ENCODE measurements at places on chromosomes 4 and X.
A peak's percentile ranks its signal among the peaks of the same experiment; 100 is the strongest.

DNA sequence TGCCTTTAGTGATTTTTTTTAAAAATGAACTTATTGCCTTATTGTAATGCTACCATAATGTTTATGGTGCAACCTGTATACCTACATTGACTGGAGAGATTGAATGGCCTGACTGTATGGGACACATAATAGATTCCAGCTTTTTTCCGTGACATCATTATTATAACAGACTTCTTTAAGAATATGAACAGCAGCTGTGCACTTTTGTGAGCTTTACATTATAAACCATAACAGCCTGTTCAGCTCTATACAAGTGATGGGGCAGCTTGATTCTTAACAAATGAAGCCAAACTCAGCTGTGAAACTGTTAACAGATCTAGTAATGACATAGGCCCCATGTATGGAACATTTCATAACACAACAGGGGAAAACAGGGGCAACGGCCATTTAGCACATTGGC, 187.0 kb downstream of the BMPR1B start:
- DNase-seq = no peak

GRCh38 chrX:16160729-16161128, 6.6 kb upstream of the MAGEB17 start:
- DNase-seq = no peak

- peak; percentile 12 for DNase-seq
Observed at GRCh38 chr4:7335344-7336066, 99.2 kb downstream of the PSAPL1 start.

- DNase-seq = no peak
Observed at GRCh38 chr4:24032371-24032989, 142.6 kb upstream of the PPARGC1A start.

GRCh38 chr4:100106982-100107381, 83.3 kb downstream of the DDIT4L start:
- DNase-seq = no peak

DNA sequence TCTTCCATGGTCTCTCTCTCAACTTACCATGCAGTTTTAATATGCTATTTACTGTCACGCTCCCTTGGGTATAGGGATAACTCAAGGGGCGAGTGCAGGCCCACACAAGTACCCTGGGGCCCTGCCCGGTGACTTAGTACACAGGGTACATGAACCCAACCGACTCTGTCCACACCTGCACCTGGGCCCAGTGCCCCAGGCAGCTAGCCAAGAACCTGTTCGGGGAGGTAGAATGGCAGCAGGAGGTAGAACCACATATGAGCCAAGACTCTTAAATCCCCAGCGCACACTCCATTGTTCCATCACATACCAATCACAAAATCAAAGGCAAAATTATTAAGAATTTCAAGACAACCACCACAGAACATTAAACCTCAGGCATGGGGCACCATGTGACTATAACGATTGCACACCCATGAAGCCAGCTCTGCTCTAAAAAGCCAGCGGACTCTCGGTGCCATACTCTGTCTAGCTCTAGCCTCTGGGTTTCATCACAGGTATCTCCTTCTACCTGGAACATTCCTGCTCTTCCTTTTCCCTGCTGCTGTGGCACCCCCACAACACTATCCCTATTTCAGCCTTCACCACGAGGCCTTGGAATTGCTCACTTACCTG, 14.6 kb downstream of the PHF8 start:
- no peak for DNase-seq

DNA sequence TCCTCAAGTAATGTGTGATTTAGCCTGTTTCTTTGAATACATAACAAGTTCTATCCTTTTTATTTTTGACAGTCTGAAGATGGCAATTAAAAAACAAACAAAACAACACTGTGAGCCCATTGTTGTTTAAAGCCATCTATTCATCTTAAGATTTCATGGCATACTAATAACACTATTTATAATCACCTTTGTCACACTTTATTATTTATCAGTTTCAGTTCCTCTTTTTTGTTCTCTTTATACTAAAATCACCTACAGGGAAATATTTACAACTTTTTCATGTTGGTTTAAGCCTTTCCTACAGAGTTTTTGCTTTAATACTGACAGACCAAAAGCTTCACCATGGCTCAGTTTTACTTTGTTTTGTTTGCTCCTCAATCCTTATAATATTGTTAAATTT, 247.4 kb upstream of the CTSO start:
- DNase-seq = no peak

DNA sequence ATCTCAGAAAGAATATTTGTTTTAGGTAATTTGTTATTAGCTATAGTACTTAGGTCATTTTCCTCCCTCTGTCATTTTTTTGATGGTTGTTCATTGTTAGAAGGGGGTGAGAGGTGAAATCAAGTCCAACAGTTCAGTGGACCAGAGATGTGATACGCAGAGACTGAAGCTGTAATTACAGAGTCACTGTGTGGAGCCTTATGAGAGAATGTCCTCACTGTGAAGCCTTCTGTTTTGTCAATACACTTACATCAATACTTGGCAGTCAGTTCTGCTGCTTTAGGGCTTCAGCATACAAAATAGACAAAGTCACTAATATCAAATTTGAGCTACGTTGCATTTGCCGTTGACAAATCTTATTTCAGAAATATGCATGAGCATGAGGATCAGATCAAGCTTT, 692.5 kb downstream of the C4orf33 start:
- DNase-seq = no peak

DNA sequence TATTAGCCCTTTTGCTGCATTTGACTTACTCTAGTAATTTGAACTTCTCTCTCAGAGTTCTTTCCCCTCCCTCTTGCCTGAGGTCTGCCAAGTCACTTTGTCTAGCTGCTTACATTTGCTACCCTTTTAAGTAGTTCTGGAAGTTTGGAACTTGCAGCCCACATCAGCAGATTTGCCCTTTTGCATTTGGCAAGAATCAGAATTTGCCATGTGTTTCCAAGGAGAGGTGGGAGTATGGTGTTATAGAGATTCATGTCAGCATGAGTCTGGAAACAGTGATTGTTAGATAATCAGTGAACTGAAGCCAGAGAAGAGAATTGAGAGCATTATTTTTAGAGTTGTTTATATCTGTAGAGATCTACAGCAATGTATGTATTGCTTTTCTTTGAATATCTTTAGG, 52.1 kb downstream of the KLHL34 start:
- no peak for DNase-seq

GRCh38 chr4:183984566-183984965, 79.5 kb downstream of the STOX2 start:
- no peak for DNase-seq

GRCh38 chr4:24529555-24529954, 54.8 kb downstream of the DHX15 start:
- DNase-seq = no peak

- no peak for DNase-seq
Observed at GRCh38 chrX:19627533-19627932, 112.2 kb upstream of the MAP3K15 start.

DNA sequence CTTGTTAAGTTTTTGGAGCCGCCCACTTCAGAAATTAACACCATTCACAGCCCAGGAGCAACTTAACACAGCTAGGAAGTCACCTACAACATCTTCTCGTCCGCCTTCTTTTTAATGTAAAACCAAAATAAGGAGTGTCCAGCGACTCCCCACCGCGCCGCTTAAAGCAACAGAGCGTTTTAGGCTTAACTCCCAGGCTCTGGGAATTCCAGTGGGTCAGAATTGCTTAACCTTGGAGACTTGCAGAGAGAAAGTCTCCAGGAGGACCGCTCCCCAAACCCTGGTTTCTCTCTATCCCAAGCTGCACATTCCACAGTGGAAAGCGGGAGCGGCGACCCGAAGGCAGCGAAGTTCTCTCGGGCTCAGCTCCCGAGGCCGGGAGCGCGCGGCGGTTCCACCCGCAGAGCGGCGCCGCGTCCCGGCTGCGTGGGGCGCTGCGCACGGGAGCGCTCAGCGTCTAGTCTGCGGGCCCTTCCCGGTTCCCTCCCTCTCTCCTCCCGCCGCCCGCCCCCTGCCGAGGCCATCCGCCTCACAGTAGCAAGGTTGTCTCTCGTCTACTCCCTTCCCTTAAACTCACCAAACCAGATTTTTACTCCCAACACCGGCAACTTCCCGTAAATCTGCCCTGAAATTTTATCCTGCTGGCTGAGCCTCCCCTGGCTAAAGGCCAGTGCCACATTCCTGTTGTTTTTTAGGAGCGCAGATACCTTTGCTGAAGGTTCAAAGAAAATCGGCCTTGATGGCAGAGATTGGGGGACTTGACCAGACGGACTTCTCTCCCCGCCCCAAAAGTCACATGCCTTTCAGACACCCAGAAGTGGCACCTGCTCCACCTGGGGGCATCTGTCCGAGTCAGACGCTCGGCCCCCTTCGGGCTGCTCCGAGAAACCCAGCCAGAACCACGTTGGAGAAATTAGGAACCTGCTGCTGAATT, at the start of gene RBM47:
Gene RBM47 (minus strand): TSS at position 464 of the 934 bp plus-strand sequence. CDS start 190,971 bp downstream, outside the sequence.
- DNase-seq = peak; percentile 3

DNA sequence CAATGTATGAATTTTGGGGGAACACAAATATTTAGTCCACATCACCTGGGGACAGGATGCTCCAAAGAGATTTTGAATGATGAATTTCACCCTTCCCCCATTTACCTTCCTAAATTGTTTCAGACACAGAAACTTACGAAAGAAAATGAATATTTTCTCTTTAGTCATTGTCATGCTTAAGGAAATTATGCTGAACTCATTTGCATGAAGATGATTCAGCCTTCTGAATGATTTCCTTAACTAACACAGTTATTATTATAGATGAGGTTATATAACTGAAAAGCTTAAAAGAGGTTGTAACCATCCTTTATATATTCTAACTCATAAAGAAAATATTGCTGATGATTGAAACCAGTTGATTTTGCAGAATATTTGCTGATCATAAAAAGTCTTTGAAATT, 61.1 kb downstream of the KCNIP4 start:
- no peak for DNase-seq

DNA sequence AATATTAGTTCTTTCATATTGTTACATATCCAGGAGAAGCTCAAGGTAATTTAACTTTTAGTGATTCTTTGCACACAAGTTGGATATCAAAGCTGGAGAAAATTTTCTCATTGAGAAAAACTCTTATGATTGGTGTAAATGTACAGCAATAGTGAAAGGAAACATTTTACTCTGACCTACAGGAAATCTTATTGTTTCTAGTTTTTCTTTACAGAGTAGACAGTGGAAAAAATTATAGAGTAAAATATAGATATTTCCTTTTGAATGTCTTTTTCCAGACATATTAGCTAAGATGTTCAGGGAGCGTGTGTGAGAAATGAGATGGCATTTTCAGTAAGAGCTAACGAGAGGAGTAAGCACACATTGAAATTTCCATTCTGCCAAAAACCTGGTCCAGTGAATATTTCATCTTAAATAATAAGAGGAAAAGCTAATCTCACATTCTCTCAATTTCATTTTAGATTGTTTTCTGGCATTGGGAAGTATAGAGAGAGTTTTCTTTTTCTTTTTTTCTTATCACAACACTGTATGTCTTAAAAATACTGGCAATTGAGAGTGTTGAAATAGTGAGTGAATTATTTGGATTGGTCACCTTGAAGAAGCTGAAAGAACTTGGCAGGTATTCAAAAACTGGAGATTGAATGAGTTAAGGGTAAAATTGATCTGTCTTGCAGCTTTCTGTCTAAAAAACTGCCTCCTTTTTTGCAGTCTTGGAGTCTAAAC, 15.6 kb upstream of the ATP8A1 start:
- DNase-seq = no peak

GRCh38 chrX:73126240-73126639, 46.9 kb upstream of the PABPC1L2A start:
- DNase-seq = no peak

DNA sequence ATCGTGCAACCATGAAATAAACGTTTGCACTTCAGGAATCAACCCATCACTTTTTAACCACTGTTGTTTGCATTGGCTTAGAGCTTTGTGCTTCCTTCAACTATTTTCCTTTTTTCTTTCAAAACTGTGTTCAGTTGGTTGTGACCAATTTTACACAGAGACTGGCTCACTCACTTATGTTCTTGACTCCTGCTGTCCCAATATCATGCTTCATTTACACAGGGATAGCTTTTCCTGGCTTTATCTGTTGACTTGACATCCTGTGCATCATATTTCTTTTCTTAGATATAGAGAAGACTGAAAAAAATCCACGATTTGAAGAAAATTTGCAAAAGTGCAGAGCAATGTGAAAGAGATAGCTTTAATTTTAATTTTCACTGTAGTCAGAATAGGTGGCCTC, 38.8 kb downstream of the REPS2 start:
- DNase-seq = no peak

- no peak for DNase-seq
Observed at GRCh38 chr4:159505266-159505975, 402.5 kb downstream of the RAPGEF2 start.

DNA sequence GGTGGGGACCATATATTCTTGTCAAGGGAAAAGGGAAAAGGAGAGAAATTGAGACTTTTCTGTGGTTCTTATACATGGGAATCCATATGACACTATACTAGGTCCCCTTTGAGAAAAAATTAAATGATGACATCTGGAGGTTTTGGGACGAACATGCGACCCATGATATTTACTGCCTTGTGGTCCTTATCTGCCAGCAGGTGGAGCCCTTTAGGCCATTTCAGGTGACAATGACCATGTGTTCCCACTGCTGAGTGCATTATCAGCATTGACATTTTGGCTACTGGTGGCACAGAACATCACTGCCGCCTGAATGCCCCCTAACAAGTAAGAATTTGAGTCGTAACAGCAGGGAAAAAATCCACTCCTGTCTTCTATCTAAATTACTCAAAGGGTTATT, 843.4 kb downstream of the FSTL5 start:
- no peak for DNase-seq

DNA sequence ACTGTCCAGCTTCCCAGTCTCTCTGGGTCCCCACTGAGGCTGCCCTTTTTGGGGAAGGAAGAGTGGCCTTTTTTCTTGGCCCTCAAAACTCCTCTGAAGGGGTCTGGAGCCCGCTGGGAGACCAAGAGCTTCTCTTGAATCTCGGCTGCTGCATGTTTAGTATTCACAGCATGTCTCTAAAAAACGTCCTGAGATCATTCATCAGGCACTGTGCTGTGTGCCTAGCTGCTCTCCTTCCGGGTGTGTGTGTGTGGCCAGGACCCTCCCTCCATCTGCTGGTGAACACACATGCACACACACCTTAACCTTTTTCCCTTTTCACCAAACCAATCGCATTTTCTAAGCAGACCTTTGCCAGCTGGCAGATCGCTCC, 841 bp upstream of the FRMPD3 start:
- no peak for DNase-seq

DNA sequence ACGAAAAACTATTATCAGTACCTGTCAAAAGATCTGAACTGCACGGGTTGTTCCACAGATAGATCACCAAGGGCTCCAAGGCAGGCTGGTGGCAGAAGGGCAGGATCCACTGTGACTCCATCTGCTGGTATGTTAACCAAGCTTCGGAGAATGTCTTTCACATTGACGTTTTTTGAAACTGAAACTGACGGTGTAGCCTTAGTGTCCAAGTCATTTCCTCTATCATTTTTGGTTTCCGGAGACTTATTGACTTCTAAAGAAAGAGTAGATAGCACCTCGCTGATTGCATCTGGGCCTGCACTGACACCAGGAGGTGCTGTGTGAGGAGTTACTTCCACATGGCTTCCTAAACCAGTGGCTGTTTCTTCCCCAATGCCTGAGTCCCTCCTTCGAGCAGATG, 186.9 kb downstream of the LRBA start:
- no peak for DNase-seq
